ENCODE measurements at places on chromosomes 16 and 17.

GRCh38 chr17:4945176-4945943 lies 3.0 kb downstream of the PFN1 start:
- peak; percentile 91 for DNase-seq

GRCh38 chr17:81514739-81515529 lies 2.3 kb upstream of the ACTG1 start:
- DNase-seq, result peak; percentile 93

- DNase-seq, result peak; percentile 28
Measured at GRCh38 chr17:57465610-57466009, 209.3 kb downstream of the MSI2 start.

GRCh38 chr17:48002266-48002915 lies 31.5 kb downstream of the CDK5RAP3 start:
- peak; percentile 86 for DNase-seq
